ENCODE measurements at places on chromosomes 2 and 18.

DNA sequence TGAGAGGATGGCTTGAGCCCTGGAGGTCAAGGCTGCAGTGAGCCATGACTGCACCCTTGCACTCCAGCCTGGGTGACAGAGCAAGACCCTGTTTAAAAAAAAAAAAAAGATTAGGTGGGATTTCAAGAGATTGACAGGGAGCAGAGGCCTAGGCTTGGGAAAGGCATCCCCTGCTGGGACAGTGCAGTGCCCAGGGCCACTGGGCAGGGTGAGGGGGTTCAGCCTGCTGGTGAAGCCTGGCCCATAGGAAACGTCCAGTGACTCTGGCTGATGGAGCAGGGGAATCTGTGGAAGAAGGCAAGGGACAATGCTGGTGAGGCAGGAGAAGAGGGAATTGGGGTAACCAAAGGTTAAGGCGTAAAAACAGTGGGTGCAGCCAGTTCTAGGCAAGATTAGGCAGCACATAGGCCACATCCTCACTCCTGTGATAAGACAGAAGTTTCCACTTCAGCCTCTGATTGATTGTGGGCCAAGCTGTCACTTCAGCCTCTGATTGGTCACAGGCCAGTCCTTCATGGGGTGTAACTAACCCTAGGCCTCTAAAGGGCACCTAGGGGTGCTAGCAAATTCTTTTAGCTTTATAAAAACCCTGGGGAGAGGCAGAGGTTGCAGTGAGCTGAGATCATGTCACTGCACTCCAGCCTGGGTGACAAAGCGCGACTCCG lies 128.6 kb downstream of the MSH2 start:
- no peak for DNase-seq

DNA sequence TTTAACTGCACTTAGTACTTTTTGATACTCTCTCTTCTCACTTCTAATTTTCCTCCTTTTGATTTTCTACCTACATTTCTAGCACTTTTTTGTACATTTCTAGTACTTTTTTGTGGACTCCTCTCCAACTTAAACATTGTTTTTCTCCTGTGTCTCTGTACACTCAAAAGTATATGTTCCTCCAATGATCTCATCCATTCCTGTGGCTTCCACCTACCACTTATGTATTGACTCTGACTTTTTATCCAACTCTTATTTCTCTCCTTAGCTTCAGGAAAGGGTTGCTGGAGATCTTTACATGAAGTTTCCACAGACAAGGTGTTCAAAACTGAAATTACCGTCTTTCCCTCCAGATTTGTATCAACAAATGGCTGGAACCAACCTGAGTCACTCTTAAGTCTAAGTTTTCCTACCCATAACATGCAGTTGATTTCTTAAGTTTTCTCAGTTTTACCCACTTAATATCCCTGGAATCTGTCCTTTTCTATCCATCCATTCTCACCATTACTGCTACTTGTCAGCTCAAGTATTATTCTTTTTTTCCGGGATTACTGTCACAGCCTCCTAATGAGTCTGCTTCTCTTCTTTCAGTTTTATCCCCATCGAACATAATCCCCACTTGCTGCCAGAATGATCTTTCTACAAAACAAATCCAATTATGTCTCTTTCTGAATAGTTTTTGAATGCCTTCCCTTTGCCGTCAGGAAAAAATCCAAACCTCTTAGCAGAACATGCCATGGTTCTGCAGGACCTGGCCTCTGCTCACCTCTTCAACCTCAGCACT lies 22.6 kb upstream of the PELI1 start:
- DNase-seq, result no peak

GRCh38 chr18:67514901-67515540 lies 1.5 kb downstream of the DSEL start:
- DNase-seq, result no peak

DNA sequence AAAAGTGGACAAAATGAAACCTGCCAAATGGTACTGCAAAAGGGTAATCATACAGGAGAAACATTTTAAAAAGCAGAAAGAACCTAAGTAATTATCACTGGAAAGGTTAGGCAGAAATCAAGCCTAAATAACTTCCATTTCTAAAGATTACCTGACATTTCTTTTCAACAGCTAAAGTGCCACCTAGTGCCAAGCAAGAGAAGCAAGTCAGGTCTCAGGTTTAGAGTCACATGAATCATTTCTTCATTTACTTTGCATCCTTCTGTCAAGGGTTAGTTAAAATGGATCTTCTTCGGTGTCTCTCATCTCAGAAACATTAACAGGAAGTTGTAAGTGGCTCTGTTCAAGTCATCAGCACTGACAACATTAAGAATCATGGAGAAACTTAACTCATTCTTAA lies 90.3 kb downstream of the AKAIN1 start:
- DNase-seq, result no peak

DNA sequence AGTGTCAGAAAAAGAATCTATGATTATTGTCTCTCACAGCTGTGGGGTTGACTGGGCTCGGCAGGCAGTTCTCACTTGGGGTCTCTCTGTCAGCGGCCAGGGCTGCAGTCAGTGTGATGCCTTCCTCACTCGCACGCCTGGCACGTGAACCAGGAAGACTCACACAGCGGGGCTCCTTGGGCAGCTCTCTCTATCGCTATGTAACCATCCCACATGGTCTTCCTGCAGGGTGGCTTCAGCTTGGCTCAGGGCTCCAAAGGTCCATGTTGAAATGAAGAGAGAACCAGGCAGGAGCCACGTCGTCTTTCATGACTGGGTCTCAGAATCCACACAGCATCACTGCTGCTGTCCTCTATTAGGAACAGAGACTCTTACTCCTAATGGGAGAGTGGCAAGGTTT lies 30.6 kb upstream of the SLC1A4 start:
- no peak for DNase-seq

- no peak for DNase-seq
Measured at GRCh38 chr2:110842048-110842447, 109.7 kb downstream of the ACOXL start.
